ENCODE measurements at places on chromosomes 2 and 18. TPM values are rescaled to one million over a fixed set of nuclear protein-coding genes. Genes with fewer than 3 reads are reported as not detected.

FMNL2 gene
- total RNA-seq: 12.9 TPM

EN1 gene
- total RNA-seq: 4.7 TPM

ANO7 gene
- total RNA-seq: 1.7 TPM

DNA sequence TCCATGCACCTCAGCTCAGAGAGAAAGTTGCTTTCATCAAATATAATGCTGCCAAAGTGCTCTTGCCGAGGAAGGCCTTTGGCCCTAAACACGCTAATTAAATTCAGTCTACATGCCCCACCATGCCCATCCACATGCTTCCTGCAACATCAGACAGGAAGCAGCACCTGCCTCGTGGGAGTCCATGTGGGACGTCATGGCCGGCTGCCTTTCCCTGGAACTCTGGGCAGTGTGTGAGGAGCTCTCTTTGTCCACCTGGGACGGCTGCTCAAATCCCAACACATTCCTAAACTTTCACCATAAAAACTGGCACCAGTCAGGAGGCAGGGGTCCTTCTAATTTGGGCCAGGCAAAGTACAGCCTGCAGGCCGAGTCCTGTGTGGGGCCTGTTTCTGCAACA lies 23.1 kb downstream of the FAM178B start:
- no peak overlapping the region for H3K27ac ChIP-seq
- H3K4me1 ChIP-seq: no peaks in the 10 kb centered on the region
- no peaks in the 10 kb centered on the region for H3K36me3 ChIP-seq
- H3K4me3 ChIP-seq: no peak overlapping the region
- DNase-seq: no peak

Data from SJSA1 (cell line).